Central memory CD4-positive, alpha-beta T cell (primary cell): ENCODE measurements at places on chromosomes 1 and 21.

DNA sequence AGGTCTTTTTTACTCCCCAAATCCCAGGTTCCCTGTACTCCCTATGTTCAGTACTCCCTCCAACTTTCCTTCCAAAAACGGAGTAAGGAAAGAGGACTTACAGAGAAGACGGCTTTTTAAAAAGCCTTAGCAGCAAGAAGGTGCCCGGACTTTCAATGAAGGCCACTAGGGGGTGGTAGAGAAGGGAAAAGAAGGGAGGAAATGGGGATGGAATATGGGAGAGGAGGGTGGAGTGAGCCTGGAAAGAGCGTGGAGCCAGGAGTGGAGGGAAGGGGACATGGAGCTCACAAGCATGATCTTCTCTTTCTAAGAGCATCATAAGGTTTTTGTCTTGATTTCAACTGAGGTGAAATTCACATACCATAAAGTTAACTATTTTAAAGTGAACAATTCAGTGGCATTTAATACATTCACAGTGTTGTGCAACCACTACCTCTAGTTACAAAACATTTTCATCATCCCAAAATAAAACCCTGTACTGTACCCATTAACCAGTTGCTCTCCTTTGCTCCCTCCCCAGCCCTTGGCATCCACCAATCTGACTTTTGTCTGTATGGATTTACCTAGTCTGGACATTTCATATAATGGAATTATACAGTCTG, 129.9 kb downstream of the ZNF281 start:
- DNase-seq, result no peak

DNA sequence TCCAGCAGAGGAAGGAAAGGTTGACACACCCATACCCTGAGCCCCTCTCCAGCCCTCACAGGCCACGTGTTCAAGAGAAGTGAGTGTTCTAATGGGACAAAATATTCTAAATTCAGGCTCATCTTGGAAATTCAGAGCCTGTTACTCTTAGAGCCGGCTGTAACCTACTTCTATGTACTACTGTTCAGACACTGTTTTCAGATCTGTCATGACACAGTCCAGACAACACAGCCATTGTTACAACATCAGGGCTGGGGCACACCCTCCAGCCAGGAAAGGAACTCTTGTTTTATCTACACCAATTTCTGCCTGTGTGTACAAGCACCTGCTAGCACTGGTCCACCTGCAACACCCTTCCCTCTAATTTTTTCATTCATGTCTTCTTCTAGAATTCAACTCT, 145.4 kb upstream of the C8B start:
- no peak for DNase-seq

DNA sequence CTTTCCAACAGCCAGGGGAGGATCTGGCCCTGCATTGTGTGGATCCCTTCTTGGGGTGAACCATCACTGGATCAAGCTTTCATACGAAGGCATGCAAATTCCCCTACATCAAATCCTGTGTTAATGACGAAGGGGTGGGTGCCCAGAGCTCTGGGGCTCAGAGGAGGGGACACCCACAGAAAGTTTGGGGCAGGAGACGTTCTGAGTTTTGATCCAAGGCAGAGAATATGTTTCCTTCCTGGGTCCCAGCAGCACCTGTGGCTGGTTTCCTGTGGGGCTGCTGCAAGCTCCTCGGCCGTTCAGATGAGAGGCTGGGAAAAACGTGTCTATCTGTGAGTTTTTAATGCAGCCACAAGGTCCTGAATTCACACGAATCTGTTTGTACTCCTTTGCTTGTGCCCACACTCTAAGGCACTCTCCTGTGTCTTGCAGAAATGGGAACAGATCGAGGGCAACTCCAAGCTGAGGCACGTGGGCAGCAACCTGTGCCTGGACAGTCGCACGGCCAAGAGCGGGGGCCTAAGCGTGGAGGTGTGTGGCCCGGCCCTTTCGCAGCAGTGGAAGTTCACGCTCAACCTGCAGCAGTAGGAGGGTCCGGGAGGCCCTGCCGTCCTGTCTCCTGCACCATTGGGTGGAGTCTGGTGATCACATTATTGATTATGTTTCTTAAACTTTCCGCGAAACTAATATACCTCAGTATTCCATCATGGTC, 147.1 kb downstream of the PGBD5 start:
- DNase-seq, result no peak

DNA sequence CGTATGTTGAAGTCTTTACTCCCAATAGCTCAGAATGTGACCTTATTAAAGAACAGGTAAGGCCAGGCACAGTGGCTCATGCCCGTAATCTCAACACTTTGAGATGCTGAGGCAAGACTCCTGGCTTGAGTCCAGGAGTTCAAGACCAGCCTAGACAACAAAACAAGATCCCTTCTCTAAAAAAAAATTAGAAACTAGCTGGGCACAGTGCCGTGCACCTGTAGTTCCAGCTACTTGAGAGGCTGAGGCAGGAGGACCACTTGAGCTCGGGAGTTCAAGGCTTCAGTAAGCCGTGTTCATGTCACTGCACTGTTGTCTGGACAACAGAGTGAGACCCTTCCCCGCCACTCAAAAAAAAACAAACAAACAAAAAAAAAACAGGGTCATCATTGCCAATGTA, 171.3 kb downstream of the RERE start:
- DNase-seq, result no peak
